ENCODE measurements at places on chromosomes 7 and 10.

DNA sequence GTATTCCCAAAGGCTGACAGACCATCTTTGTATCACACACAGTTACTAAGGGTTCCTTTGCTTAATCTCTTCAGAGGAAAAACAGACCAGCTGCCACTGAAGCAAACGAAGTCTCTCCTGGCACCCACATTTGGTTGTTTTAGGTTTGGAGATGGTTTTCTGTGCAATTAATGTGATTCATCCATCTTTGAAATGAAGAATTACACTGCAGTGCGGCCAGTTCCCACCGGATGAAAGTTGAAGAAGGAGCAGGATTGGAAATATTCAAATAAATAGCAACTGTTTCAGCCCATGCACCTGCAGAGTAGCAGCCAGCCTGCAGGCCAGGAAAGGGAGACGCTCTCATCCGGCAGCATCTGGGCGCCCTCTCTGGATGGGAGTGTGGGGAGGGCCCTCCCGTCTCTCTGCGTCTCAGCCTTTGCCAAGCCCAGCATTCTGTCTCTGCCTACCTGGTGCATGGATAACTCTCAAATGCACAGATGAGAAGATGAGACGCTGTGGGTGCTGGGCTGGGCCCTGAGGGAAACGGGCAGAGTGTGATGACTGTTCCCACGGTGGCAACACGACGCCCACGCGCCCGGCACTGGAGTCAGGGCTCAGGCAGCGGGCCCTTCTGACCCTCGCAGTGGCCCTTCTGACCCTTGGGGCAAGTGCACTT lies 214.0 kb downstream of the PTPRN2 start:
- DNase-seq = no peak

DNA sequence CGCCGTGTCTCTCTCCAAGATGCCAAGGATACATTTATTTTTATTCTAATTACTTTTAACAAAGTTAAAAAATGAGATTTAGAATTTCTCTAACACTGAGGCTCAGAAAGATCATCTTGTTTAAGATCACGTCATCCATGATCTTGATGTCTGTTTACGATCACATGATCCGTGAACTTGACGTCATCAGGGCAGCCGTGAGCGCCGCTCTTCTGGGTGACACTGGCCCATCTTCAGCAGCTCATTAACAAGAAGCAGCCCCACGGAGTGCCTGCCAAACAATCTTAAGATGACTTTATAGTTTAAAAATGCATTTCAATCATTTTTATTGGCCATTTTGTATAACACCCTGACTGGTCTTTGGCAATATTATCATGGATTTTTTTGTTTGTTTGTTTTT lies 291.1 kb upstream of the PRKCQ start:
- no peak for DNase-seq

DNA sequence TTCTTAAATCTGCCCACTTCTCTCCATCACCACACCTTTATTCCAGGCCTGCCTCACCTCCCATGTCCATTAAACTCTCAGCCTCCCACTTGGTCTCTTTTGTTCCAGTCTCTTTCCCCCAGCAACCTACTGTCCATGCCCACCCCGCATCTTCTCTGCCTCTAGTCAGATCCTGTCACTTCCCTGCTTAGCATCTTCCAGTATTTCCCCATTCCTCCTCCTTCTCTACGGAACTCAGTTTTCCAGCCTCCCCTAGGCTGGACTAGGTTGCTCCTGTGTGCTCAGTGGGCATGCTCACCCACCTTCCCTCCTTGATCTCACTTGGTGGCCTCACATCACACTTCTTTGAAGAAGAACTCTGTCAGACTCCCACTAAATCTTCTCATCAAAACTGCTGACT lies 179.8 kb downstream of the BAMBI start:
- DNase-seq = no peak

- DNase-seq = no peak
These were observed 229.4 kb upstream of the MYO3A start for GRCh38 chr10:25704622-25705021.

- no peak for DNase-seq
These were observed 125.1 kb downstream of the GLRX3 start for GRCh38 chr10:130261306-130261705.

DNA sequence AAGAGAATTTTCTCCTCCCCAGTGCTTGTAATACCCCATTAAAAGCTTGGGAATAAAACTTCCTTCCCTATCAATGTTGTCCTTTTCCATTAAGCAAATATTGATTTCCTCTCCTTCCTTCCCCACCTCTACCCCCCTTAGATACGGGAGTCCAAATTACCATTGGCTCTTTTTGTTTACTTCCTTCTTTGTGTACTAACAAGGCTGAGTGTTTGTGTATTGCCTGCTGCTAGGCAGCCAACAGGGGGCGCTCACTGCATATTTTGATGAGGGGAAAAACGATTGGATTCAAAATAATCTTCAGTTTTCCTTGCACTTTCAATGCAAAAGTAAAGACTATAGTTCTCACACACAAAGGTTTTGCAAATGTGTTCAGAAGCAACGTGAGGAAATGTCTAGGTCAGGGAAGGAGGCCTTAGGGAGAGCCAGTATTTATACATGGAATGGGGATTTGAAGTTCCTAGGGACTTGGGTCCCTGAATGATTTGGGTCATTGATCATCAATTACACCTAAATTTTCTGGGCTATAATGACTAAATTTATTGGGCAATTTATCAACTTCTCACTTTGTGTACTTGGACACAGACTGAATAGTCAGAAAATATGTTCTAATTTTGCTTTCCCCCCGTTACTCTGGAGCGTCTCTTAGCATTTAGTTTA lies 23.6 kb upstream of the VPS41 start:
- DNase-seq = no peak

DNA sequence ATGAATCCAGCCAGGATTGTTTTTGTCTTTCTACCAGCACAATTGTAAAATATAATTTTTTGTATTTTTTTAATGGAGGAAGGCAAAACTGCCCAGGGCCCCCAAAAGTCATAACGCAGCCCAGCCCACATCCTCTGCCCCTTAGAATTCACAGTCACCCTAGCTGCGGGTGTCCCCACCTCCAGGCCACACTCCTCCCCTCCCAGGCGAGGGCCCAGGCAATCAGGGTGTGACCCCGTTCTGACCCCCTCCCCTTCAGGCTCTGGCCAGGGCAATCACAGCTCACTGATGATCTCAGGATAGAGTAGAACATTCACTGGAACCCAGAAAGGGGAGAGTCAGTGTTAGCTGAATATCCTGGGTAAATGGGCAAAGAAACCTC lies 92.0 kb upstream of the MACROH2A2 start:
- no peak for DNase-seq

DNA sequence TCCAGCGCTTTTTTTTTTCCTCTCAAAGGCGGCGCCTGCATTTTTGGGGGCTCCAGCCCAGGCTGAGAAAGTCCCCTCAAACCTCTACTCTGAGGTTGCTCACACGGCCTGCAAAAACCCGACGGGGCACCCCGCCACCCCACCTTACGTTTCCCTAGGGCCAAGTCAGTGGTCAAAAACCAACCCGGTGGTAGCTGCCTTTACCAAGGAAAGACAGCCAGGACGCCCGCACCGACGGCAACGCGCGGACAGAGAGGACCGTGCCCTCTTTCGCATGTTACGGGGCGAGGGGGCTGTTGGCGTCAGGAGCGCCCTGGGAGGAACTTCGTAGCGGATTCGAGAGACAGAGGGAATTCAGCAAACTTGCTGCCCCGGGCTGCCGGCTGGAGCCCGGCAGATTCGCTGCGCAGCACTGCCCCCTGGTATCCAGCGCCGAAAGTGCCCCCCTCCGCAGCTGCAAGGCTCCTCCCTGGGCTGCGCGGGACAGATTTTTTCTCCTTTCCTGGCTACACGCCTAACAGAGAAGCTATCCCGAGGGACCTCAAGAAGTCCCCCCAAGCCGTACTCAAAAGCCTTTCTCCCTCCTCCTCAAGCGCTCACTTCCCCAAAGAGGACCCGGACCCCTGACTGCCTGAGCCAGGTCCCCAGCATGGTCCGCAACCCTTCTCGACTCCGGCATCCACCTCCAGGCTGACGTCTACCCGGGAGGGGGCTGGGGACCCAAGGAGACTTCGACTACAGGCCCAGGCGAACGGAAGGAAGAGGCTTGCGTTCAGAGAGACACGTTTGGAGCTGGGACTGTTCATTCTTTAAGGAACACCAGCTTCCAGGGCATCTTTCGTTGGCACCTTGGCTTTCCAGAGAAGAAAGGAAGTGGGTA lies 27.7 kb upstream of the VAX1 start:
- no peak for DNase-seq

GRCh38 chr7:143958781-143959180 lies 4.1 kb downstream of the OR2F1 start:
- DNase-seq = no peak

DNA sequence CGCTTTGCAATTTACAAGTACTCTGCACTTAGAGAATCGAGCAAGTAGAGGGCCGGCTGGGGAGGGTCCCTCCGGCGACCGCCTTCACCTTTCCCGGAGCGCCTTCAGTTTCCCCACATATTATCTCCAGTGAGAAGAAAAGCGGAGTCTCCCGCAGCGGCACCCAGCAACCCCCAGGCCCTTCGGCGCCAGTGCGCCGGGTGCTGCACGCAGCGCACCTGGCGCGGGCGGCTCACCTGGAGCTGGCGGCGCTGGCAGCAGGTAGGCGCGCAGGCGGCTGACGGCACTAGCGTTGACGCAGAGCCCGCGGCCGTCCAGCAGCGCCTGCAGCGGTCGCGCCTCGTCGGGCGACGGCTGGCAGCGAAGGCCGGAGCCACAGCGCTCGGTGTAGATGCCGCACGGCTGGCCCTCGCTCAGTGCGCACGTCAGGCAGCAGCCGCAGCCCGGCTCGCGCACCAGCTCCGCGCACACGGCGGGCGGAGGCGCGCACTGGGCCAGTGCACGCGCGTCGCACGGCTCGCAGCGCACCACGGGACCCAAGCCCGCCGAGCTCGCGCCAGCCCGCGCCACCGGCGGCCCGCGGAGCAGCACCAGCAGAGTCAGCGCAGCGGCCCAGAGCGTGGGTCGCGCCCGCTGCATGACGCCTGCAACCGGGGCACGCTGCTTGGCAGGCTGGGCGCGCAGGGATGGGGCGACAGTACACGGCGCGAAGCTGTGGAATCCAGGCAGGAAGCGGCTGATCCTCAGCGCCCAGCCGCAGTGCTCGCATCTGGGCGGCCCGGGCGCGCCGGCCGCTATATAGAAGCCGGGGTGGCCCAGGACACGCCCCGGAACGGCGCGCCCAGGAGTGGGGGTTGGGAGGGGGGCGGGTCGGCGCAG lies at the start of gene IGFBP3:
Gene IGFBP3 (minus strand): TSS at position 771 of the 879 bp plus-strand sequence. CDS start 132 bp downstream, at position 639.
- DNase-seq = no peak

GRCh38 chr10:36725581-36726520 lies 399.5 kb upstream of the ANKRD30A start:
- DNase-seq = no peak

DNA sequence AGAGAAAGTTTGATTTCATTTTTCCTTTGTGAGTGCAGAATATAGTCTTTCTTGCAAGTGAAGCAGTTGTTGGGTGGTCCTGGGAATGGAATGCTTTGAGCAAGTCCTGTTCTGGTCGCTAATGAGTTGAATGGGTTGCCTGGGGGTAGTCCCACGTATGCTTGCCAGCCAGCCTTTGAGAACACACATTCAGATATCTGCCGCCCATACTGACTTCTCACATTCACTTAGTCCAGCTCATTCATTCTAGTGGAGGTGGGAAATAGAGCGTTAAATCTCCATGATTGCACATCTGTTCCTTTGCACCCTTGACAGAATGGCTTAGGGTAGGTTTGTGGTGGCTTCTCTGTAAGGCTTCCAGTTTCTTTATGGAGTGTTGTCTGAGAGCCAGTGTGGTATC lies 256.6 kb downstream of the SORCS3 start:
- DNase-seq = no peak

DNA sequence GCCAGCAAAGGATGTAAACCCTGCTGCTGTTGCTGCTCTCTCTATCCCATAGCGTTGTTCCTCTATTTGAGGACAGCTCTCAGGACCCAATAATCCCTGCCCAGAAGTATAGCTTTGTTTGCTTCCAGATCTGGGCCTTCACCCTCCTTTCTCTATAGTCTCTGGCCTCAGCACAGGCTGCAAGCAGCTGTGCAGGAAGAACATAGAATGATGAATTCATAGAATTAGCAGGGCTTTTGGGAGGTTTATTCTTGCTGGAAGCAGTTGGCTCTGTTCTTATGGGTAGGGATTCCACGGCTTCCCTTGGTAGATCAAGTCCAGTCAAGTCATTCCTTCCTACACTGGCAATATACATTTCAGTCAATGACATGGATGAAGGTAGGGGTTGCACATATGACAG lies 354.7 kb downstream of the HPSE2 start:
- DNase-seq = no peak

DNA sequence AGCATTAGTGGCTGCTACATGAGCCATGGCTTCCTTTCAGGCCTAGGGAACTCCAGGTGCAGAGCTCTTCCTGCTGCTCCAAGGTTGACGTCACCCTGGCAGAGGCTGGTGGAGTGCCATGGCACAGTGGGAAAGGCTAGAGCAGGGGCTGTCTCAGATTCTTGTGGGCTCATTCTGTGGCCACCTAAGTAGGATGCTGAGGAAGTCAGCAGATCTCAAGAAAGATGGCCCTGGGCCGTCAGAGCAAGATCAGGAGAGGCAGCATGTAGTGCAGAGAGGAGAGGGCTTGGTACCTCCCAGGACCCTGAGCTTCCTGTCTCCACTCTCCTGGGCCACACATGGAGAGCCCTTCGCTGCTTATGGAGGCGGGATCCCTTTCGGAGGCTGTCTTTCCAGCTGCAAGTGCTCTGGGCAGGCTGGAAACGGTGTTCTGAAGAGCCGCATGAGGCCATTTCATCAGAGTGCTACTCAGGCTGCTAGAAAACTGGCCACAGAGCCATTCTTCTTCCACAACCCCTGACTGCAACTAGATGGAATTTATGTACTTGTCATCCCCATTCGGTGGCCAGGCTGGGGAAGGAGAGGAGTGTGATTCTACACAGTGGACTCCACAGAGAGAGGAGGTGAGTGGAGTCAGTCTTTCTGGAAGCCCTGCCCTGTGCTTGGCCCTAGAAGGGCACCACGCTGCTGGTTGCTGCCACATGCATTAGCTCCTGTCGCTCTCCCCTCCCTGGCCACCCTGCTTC lies 304.2 kb downstream of the RPS24 start:
- no peak for DNase-seq

Data from stimulated activated CD8-positive, alpha-beta memory T cell treated with anti-CD3 and anti-CD28 coated beads, Interleukin-15, amount 100 ng/mL, for 4 hours (primary cell).